ENCODE measurements at places on chromosomes 16 and 17.

DNA sequence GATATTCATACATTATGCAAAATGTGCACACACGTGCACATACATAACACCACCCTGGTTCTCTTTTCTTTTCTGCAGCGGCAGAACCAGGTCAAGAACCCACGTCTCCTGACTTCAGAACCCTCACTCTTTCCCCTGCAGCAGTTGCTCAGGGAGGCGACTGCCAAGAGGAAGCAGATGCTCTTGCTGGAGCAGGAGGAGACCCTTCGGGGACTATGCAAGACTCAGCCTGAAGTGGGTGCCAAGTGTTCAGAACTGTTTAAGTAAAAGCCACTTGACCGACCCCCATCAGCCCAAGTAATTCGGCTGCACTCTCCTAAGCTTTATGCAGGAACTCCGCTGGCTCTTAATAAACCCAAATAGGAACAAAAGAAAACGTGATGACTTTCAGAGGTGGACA, 193.8 kb downstream of the SLC39A11 start:
- no peak for DNase-seq

DNA sequence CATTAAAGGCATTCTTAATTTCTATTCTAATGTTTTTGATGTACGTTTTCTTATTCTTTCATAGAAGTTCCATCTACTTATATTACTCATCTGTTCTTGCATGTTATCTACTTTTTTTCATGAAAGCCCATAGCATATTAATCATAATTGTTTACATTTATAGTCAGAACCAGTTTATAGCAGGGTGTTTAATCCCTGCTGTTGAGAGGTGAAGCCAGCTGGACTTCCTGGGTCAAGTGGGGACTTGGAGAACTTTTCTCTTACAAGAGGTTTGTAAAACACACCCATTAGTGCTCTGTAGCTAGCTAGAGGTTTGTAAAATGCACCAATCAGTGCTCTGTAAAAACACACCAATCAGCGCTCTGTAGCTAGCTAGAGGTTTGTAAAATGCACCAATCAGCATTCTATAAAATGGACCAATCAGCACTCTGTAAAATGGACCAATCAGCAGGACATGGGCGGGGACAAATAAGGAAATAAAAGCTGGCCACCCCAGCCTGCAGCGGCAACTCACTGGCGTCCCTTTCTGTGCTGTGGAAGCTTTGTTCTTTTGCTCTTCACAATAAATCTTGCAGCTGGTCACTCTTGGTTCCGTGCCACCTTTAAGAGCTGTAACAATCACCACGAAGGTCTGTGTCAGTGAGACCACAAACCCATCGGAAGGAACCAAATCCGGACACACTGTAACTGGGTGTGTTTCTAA, 120.6 kb downstream of the TANC2 start:
- DNase-seq = no peak

- no peak for DNase-seq
Observed at GRCh38 chr17:69468207-69468606, 53.7 kb downstream of the MAP2K6 start.

DNA sequence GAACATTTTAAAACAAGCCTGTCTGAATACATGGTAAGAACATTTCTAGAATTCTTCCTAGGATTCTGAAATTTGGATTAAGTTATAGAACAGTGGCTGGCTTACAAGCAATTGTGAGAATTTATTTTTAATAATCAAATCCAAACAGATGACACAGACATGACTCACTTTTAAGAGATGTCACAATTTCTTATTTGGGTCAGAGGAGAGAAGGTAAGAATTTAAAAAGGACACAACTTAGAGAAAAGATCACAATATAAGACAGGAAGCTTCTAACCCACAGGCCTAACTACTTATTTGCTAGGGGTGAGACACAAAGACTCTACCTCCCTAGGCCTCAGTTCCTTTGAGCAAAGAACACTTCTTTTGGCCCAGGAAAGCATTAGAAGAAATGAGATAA, 32.7 kb downstream of the ZZEF1 start:
- DNase-seq = no peak

DNA sequence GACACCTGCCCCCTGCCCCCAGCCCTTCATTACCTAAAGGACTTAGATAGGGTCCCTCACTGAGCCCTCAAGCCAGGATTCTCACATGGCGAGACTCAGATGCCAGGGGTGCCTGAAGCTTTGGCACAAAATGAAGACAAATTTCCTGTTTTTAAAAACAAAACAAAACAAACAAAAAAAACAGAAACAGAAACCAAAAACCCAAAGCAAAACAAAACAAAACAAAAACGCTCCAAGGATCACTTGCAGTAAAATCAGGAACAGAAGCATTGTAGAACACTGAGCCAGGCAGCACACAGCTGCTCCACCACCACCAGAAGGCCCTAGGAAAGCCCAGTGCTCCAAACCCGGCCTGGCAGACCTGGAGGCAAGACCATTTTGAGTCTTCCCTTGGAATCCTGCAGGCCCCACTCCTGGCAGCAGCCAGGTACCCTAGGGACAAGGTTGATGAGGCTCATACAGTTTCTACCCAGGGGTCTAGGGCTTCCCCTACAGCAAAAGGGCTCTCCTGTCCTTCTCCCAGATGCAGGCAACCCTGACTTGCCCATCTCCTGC, 20.8 kb downstream of the MYO18A start:
- no peak for DNase-seq

- DNase-seq = no peak
Observed at GRCh38 chr16:1548727-1549126, 15.3 kb downstream of the TMEM204 start.

GRCh38 chr17:57010487-57010886, 32.6 kb downstream of the SCPEP1 start:
- DNase-seq = no peak

GRCh38 chr16:20259541-20259940, 67.8 kb downstream of the GP2 start:
- no peak for DNase-seq

DNA sequence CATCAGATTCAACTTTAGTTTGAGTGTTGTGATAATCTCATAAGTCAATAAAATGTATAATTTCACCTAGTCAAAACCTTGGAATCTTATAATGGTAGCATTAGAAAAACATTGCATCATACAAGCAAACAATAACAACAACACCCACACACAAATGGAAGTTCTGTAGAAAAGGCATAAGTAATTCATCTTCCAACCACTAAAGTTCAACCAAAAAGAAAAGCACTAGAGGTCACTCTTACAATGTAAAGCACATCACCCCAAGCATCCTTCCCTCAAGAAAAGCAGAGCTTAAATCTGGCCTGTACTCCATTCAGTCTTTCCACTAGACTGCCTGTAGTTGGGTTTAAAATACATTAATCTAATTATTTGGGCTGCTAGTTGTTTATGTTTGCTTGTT, 1.8 kb downstream of the CNTNAP4 start:
- no peak for DNase-seq

- no peak for DNase-seq
Observed at GRCh38 chr17:72726936-72727335, 365.6 kb downstream of the SLC39A11 start.

DNA sequence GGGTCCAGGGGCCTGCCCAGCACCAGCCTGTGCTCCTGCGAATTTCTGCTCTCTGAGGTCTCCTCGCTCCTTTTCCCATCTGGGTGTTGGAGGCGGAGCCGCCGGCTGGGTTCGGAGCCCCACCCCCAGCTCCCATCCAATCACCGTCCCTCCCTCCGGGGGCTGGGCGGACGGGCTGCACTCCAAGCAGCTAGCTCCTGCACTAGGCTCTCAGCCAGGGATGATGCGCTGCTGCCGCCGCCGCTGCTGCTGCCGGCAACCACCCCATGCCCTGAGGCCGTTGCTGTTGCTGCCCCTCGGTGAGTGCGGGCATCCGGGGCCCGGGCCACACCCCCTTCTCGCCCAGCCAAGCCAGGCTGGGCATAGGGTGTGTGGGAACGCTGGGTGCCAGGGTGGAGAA, at the start of gene NRN1L:
Gene NRN1L (plus strand): TSS at position 202 of the 400 bp plus-strand sequence. CDS start 19 bp downstream, at position 221.
- no peak for DNase-seq

Measured in stimulated activated CD8-positive, alpha-beta memory T cell treated with anti-CD3 and anti-CD28 coated beads, Interleukin-7, amount 100 ng/mL, for 24 hours (primary cell).